ENCODE measurements at places on chromosomes 5 and 9.

DNA sequence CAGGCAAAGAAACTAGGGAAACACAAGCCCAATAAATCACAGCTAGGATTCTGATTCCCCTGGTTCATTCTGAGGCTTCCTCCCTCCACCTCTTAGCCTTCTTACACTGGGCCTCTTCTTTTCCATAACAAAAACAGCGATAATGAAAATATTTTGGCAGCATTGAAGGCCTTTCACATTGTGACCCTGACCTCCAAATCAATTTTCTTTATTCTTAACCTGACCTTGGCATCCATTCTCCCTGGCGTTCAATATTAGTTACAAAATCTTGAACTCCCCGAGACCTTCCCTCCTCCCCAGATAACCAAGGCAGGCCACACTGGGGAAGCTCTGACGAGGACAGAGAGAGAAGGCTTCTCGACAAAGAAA is 399.9 kb downstream of the ZSWIM6 start:
- peak; percentile 22 for DNase-seq

GRCh38 chr9:132787748-132788159 is 90.3 kb downstream of the AK8 start:
- DNase-seq: no peak

DNA sequence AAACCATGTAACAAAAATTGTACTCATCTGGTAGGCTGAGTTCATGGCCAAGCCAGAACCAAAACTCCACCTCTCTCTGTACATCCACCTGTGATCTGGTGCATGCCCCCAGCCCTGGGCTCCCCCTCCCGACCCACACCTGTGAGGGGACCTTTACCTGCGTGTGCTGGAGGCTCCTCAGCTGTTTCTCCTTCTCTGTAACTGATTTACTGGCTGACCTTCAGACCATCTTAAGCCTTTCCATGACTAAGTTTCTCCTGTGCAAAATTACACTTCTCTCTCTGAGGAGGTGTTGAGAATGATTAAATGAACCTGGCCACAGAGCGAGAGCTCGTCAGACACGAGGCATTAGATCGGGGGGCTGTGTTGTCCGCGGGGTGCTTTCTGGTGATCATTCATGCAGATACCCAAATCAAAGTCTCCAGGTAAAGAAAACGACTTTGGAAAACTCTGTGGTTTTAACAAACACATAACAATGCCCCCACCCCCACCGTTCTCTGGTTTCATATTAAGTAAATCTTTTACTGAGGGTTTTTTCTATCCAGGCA is 136.4 kb downstream of the SEMA5A start:
- no peak for DNase-seq

- no peak for DNase-seq
Measured at GRCh38 chr9:137755261-137755927, 122.2 kb upstream of the CACNA1B start.

- no peak for DNase-seq
Measured at GRCh38 chr9:21470126-21470525, 12.0 kb downstream of the IFNE start.

- DNase-seq: peak; percentile 9
Measured at GRCh38 chr5:36877667-36878391, 1.3 kb downstream of the NIPBL start.

DNA sequence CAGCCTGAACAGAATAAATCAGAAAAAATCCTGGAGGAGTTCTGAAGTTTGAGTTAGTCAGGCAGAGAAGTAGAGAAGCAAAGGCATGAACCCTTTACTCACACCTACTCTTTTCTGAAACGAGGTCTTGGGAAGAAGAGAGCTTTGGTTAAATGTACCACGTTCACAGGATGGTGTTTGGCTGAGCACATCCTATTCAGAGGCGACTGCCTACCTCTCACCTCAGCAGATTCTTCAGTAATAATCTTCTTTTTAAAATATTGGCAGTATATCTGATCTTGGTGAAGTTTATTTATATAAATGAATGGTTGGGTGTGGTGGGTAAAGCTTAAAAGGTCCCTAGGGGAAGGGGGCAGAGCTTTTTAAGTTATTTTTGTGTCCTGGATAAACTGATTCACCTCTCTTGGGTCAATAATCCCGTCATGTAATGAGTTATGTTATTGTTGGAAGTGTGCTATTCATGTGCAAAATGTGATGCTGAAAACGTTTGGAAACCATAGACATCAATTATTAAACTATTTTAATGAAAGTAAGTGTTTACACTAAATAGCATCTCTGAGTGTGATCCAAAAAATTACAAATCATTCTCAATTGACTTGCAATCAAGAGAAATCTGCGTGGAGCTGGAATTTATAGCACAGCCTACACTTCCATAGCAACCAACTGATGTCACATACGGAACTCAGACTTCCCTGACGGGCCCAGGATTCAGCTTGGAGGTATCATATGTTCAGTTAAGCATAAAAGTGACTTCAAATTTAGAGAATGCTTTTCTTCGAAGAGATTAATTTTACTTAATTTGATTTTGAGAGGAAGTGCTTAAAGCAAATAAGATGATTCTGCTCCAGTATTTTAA is 94.3 kb upstream of the EQTN start:
- peak; percentile 42 for DNase-seq

GRCh38 chr9:133282464-133283238 is 7.7 kb upstream of the ABO start:
- no peak for DNase-seq

DNA sequence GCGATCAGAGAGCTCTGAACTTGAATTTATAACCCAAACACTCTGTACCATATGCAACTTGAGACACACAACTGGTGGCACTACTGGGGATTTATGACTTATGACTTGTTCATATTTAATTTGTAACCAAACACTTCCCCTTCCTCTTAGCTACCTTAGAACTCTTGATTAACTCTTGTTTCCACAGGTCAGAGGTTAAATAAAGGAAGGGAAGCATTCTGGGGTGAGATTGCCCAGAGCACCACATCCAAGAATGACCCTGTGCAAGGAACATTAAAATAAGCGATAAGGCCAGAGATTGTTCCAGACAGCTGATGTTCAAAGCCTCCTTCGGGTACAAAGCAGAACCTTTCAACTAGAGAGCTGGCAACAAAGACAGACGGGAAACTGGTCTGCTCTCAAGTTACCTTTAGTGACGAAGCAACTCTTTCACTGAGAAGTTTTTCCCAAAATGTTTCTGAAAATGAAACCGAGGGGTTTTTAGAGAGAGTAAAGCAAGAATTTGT is 242.6 kb downstream of the DENND1A start:
- DNase-seq: no peak

GRCh38 chr5:8329773-8330172 is 460.8 kb downstream of the MTRR start:
- no peak for DNase-seq

GRCh38 chr5:103480246-103480645 is 82.3 kb downstream of the NUDT12 start:
- DNase-seq: no peak

GRCh38 chr9:129783516-129784361 is 19.2 kb upstream of the TOR1B start:
- DNase-seq: peak; percentile 75

DNA sequence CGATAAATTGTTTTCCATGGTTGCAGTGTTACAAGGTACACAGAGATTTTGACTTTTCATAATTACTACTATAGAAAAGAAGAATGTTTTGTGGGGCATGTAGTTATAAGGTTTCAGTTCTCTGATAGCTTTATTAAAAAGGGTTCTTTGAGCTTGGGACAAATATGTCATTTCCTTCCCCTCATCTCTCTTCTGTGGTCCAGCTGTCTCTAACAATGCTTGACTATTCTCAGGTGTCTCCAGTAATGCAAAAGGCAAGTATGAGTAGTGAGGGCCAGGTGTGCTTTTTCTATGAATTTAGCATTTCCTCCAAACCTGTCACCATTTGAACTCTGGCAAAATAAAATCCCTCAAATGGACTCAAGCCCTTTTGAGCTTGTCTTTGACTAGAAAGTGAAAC is 84.3 kb downstream of the SLF1 start:
- DNase-seq: no peak

DNA sequence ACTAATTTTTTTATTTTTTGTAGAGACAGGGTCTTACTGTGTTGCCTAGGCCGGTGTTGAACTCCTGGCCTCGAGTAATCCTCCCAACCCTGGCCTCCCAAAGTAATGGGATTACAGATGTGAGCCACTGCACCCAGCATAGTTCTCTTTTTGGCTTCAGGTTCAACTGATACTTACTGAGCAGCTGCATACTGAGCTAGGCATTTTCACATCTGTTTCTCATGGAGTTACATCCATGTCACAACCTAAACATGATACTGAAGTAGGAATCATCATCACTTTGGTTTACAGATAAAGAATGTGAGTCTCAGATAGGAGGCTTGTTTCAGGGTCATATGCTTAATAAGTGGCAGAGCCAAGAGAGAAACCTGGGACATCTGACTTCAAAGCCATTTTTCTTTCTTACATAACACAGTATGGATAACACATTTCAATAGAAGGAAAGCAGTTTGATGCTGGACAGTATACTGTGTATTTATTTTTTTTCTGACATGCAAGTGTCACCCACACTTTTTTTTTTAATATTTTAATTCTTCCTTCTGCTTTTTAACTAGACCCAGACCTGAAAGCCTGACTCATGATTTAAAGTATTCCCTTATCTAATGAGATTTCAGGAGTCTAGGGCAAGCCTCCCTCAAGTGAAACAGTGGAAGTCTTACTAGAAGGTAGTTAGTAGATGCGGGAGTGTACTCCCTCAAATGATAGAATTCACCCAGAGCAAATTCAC is 90.8 kb downstream of the HACD4 start:
- DNase-seq: no peak

DNA sequence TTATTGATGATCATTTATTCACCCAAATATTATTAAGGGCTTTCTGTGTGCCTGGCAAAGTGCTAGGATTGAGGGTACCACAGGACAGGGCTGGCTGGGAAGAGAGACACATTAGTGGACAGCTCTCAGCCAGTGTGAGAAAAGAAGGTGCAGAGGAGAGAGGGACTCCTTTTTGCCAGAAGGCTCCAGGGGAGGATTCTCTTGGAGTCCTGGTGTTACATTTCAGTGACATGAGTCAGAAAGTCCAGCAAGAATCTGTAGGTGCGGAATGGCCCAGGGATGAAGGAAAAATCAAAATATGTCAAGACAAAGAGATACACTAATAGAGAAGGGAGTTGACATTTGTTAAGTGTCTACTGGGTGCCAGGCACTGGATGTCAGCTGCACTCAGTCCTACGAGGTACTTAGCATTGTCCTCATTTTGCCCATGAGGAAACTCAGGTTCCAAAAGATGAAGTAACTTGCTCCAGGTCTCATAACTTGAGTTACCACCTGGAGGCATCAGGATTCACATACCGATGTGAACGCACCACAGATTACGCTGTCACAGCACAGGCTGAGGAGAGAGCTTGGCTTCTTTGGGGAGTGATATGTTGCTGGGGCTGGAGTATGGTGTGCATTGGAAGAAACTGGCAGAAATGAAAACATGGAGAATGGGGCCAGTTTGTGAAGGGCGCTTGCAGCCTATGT is 60.5 kb downstream of the RASGRF2 start:
- no peak for DNase-seq

DNA sequence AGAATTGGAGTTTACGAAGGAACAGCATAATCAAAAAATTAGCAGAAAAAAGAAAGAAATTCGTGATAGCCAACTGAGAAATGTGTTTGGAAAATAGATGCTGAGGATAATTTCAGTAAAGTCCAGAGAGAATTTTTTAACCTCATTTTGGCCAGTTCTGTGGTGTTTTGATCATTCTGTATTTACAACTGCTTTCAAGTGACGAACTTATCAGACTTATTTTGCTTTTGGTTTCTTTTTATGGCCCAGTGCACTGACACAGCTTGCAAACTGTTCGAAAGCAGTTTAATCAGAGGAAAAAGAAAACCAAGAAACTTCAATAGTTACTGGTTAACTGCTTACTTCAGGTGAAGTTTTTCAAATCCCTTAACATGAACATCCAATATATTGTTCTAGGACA is 1.9 kb downstream of the SDHA start:
- DNase-seq: no peak

DNA sequence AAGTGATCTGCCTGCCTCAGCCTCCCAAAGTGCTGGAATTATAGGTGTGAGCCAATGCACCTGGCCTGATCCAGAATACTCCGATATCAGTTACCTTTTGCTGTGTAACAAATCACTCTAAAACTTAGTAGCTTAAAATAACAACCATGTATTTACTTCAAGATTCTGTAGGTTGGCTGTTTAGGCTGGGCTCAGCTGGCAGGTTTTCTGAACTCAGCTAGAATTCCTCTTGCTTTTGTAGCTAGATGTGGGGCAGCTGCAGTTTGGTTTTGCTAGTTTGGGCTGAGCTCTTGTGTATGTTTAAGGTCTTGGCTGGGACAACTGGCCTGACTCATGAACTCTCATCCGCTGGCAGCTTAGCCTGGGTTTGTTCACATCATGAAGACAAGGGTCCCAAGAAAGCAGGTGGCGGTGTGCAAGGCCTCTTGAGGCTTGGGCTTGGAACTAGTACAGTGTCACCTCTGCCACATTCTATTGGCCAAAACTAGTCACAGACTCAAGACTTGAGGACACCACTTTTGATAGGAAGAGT is 138.3 kb upstream of the SHB start:
- DNase-seq: no peak

DNA sequence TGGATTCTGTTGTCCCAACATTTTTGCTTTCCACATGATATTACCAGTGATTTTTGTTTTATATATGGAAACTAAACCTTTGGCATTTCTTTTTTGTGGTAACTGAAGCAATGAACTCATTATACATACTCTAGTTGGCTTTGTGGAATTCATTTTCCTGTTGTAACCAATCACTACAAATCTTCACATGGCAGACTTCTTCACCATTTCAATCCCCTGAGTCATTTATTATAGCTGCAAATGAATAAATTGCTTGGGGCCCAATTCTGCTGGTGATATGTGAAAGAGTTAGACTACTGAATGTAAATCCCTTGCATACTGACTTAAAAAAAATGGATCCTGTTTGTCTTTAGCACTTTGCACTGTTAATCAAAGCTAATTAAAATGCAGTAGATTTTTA is 1709.6 kb upstream of the WWC1 start:
- no peak for DNase-seq

DNA sequence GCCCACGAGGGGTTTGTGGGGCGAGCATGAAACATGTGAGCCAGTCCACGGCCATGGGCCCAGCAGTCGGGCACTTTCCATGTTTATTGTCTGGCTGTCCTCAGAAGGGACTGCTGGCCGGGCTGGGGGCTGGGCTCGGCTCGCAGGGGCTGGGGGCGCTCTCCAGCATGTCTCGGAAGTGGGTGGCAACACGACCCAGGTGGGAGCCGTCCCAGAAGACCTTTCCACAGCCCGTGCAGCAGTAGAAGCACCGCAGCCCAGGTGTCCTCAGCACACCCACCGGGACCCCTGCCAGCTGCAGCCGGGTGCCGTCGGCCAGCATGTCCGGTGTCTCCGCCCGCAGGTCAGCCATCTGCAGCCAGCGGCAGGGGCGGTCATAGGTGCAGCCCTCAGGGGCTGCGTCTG is 4.8 kb upstream of the NRARP start:
- no peak for DNase-seq

GRCh38 chr5:75640395-75640794 is 29.1 kb downstream of the ANKDD1B start:
- no peak for DNase-seq
